ENCODE measurements at places on chromosomes 5 and 9.

- DNase-seq, result no peak
Measured at GRCh38 chr9:32371279-32371678, 13.2 kb upstream of the ACO1 start.

DNA sequence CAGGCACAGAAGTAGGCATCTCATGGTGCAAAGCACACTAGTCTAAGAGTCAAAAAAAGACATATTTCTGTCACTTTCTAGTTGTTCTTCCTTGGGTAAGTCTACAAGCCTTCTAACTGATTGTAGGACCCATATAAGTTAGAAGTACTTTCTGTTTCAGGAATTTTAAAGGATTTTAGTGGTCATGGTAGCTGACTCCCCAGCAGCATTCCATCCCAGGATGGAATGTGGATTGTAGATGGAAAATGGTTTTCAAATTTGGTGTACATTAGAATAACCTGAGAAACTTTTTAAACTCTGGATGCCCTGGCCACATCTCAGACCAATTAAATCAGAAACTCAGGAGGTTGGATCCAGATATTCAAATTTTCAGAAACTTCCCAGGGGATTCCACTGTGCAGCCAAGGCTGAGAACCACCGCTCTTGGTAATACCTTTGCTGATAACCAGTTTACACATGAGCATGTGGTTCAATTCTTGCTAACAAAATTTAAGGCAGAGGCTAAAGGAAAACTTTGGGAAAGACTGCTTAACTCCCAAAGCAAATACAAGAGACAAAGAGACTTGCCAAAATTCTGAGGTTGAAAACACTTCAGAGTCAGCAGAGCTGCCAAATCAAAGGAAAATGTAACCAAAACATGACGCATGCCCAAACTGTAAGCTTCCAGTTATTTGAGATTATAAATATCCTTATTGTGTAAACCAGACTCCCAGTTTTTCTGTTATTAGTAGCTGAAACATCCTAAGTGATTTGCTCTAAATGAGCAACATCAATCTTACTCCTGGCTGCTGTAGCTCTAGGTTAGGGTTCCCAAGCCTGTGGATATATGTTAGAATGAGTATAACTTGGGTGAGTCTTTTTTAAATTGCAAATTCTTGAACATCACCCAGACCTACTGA, 145.4 kb upstream of the MTAP start:
- DNase-seq, result no peak

DNA sequence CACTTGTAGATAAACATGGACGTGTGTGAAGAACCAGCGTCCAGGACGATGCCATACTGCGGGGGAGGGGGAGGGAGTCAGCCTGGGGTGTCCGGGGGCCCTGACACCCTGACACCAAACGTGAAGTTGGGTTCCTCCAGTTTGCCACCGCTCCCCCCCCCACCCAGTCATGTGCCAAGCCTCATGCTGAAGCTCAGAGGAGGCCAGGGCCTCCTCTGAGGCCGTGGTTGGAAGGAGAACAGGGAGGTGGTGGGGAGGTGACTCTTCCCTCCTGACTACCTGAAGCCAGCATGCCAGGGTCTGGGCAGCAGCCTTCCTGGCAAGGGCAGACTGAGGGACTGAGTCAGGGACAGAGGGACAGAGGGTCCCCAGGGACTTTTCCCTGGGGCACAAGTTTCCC, 1.6 kb downstream of the ENTPD2 start:
- no peak for DNase-seq

DNA sequence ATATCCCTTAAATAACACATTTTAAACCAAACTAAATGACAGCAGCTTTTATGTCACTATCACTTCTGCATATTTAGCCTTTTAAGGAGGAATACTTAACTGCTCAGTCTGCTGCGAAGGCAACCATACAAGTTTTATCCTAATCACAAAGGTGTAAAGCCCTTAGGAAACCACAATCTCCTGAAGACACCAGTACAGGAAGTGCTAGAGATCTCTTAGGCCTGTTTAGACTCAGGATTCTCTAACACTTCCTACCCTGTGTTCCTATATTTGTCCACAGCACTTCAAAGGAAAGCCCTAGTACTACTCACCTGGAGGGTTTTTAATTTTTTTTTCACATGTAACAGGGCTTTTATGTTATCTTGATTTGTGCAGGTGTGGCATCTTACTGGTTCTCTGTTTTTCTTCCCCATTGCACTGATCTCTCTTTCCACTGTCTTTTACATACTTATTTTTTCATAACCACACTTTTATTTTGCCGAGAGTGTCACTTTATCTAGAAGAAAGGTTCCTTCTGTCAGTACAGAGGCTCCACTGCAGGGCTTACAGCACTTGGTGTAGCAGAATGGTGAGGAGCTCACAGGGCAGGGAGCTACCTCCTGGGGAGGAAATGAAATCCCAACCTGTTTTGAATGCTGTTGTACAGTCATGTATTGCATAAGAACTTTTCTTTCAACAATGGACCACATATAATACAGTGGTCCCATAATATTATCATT, 1060.6 kb upstream of the ACO1 start:
- DNase-seq, result no peak

GRCh38 chr9:29657821-29658220, 2084.5 kb upstream of the C9orf72 start:
- DNase-seq, result no peak

DNA sequence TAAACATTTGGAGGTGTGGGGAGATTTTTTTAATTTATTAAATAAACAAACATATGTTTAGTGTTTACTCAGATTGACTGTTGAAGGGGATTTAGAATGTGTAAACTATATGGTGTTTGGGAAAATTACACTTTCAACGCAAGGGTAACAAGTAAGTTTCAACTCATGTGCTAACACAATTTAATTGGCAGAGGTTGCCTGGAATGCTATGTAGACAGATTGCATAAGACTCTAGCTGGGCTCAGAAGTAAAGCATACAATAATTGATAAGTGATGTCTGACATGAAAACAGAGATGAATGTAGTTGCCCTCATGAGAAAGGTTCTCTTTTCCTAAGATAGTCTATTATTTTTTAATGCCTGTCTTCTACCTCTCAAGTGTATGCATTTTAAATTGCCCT, 617.4 kb downstream of the KCTD16 start:
- DNase-seq, result no peak

GRCh38 chr5:74552101-74552500, 88.4 kb downstream of the ENC1 start:
- DNase-seq, result no peak

- no peak for DNase-seq
Measured at GRCh38 chr9:26955222-26955903, 849 bp upstream of the IFT74 start.

DNA sequence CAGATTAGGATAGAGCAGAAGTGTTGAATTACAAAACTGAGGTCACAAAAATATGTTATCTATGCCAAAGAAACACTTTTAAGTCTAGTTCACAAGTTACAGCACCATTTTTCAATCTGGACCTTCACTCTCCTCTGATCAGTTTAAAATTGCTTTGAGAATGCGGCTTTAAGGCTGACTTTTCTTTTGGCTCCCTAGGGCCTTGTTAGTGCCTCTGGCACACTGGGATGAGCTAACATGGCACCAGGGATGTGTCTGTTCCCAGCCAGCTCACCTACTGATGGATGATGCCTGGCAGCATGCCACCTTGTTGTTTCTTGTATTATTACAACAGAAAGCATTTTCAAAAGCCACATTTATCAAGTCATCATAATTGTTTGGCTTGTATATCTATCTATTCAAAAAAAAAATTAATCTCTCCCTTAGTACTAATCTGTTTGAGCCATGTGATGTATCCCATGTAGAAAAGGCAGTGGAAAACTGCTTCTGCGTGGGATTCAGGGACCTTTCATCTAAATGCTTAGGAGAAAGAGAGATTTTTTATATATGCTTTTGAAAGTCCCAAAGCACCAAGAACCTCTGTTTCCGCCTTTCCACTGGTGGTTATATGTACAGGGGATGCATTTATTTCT, 46.6 kb downstream of the ADAMTSL1 start:
- DNase-seq, result no peak

DNA sequence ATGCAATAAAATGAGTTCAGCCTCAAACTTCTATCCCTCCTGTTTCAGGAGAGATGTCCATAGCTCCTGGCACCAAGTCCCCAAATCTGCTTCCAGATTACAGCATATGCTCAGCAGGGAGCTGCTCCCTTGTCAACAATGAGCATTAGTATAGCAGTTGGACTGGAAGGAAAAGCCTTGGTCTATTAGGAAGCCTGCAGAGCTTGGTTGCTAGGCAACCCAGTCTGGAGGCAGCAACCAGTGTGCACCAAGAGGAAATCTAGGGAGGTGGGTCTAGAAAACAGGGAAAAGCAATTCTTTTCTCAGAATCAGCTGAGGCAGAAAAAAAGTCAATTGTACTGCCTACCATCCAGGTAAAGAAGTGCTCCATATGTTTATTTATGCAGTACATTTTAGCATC, 229.5 kb upstream of the NMUR2 start:
- DNase-seq, result no peak

- DNase-seq, result no peak
Measured at GRCh38 chr9:69168709-69169217, 5.3 kb upstream of the TJP2 start.

GRCh38 chr9:132003319-132003704, 76.4 kb downstream of the MED27 start:
- DNase-seq, result no peak

GRCh38 chr5:14438195-14438606, 143.4 kb upstream of the OTULINL start:
- DNase-seq, result no peak

- no peak for DNase-seq
Measured at GRCh38 chr9:110123341-110124095, 84.4 kb downstream of the C9orf152 start.

DNA sequence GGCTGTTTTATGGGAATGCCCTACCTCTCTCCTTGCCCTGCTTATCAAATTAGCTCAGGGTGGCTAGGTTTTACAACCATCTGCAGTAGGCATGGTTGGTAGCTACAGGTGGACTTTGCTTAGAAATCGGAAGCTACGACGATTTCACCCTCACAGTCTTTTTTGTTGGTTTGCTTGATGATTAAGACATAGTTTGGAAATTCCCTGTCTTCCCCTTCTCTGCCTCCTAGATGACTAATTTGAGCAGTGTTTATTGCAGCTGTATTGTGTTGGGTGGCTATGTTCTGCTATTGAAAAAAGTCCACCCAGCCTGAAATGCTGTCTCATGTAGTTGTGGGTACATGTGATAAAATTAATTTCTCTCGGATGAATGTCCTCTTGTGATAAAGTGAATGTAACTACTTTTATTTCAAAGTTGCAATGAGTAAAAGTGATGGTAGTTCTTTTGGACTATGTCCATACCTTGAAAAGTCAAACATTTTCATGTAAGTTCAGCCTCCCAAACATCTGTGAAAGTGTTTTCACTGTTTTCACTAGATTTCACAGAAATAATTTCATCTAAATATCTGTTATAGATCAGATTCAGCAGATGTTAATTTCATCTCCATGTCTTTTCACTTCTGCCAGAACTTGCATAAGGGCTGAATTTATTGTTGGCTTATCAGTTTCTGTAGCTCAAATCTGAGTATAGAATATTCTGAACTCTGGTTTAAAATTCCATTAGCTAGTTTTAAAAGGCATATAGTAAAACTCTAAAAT, 37.3 kb upstream of the FYB1 start:
- no peak for DNase-seq
